ENCODE measurements at places on chromosomes 12 and 14.
A peak's percentile ranks its signal among the peaks of the same experiment; 100 is the strongest.

GRCh38 chr12:113473400-113473799 lies 1.7 kb upstream of the LHX5 start:
- no peak for DNase-seq

DNA sequence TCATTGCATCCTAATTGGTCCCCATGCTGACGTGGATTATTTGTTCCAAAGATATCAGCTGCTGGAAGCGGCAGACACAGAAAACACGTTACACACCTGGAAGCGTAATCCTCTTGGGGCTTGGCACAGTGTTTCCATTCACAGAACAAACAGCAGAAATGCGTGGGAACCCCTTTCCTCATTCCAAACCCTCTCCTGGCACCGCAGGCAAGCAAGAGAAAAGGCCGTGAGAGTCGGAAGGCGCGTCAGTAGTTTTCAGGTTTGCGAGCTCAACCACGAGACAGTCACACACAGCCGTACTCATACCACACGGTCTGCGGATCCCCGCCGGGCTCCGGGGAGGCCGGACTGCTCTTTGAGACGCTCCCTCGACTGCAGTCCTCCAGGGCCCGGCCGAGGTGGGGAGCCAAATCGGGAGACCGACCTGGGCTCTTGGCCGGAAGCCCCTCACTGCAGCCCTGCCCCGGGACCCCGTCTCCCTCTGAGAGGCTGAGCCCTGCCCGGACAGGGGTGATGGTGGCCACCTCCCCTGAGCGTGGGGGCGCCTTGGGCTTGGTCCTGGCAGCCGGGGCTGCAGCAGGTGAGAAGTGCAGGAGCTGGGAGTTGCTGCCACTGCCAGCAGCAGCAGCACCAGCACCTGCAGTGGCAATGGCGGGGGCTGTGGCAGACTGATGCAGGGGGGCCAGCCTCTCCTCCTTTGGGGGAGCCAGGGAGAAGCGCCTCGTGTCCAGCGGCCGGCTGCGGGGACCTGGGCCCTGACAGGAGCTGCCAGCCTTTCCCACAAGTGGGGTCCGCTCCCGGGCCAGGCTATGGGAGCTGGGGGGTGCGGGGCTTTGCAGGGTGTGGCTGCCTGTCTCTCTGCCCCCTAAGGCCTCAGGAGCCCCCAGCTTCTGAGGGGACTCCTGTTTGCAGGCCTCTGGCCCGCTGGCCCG lies 28.1 kb upstream of the GPR68 start:
- no peak for DNase-seq

- DNase-seq, result no peak
Observed at GRCh38 chr12:11500861-11501230, 105.5 kb upstream of the PRB2 start.

DNA sequence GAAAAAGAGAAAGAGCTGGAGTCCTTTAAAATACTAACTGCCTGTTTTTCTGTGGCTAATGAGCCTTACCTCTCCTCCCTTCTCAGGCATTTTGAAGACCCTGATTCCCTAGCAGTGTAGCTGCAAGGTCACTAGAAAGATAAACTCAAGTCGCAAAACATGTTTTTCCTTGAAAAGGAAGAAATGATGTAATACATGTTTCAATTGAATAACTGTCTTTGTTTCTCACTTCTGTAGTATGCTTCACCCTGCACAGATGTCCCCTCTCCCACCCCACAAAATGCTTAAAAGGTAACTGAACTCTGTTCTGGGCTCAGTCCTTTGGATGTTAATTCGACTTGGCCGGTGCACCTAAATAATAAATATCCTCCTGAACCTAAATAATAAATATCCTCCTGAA lies 1350.3 kb downstream of the TMEM121 start:
- DNase-seq, result no peak

GRCh38 chr12:28355161-28355560 lies 164.9 kb downstream of the CCDC91 start:
- no peak for DNase-seq

DNA sequence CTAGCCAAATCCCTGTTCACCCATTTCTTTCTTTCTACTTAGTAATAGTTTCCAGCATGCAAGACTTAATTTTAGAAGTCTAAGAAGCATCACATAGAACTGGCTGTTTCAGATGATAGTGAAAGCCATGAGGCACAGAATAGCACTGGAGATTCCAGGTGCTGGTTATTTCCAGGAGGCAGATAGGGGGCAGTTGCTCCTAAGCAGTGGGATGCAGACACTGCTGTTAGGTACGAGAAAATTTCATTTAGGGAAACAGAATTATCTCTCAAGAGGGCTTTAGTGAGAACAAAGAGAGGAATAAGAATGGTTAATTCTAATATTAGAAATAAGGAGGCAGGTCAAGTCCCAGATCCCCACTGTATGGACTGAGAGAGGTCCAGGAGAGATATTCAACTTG lies 3.6 kb upstream of the MDGA2 start:
- DNase-seq, result no peak

DNA sequence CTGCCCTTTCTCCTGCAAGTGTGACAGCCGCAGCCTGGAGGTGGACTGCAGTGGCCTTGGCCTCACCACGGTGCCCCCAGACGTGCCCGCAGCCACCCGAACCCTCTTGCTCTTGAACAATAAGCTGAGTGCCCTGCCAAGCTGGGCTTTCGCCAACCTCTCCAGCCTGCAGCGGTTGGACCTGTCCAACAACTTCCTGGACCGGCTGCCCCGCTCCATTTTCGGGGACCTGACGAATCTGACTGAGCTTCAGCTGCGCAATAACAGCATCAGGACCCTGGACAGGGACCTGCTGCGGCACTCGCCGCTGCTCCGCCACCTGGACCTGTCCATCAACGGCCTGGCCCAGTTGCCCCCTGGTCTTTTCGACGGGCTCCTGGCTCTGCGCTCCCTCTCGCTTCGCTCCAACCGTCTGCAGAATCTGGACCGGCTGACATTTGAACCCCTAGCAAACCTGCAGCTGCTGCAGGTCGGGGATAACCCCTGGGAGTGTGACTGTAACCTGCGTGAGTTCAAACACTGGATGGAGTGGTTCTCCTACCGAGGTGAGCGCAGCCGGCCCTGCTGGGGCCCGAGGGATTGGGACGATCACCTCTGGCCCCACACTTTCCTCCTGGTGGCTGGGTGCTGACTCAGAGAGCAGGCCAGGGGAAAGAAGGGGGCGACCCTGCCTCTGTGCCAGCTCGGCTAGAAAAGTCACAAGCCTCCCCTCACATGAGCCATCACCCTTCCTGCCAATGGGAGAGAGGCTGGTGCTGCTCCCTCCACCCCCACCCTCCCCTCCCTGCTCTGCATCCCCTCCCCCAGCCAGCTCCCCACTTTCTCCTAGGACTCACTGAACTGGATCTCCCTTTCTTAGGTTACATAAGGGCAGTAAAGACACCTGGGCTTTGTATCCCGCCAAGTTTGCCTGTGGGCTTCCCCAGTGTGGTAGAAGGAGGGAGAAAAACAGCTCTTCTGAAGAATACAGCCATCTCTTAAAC lies 10.9 kb downstream of the LRTM2 start:
- DNase-seq, result peak; percentile 4

DNA sequence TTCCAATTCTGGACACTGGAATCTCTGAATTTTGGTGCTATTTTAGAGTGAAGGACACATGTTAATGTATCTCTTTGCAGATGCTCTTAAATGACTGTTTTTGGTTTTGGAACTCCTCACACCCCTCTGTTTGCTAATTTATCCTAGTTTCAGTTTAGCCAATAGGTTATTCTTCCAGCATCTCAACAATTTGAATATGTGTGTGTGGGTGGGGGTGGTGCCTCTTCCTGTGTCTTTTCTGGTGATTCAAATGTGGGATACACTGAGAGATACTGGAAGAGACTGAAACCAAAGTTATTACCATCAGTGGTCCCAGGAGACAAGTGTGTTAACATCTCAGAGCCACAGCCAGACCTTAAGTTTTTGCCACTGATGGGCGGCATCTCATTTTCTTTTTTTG lies 1317.4 kb upstream of the TMEM132C start:
- DNase-seq, result no peak

DNA sequence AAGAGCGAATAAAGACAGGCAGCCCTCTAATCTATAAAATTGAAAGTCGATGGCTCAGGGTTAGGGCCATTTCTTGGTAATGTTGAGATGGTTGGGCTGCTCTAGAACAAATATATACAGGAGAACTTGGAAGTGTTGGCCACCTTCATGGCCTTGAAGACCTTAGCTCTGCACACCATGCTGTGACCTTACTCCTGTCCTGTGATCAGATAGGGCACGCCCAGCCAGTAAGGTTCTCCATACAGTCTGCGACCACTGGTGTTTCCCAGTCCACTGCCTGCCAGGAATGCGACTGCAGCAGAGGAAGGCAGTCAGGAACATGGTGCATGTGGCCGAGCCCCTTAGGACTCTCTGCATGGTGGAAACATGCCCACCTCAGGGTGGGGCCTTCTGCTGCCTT lies 73.2 kb upstream of the PSMA6 start:
- no peak for DNase-seq

DNA sequence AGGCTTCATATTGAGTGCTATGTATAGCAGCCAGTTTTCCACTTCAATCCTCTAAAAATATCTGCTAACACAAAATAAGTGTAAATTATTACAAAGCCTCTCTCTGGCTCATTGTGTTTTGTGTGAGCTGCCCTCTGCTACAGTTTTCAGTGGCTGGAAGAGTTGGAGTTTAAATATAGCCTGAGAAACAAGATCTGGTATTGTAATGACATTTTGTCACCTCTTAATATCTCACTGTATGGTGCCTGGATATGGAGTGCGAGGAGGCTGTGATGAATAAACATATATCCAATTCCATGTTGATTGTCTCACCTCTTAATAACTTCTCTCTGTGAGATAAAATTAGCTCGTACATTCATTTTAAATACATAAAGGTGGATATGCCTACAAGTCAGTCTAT lies 269.7 kb downstream of the FLRT2 start:
- DNase-seq, result no peak

GRCh38 chr12:6790496-6791150 lies 1.3 kb downstream of the CD4 start:
- DNase-seq, result no peak

- DNase-seq, result peak; percentile 48
Observed at GRCh38 chr14:100298551-100299237, 7.5 kb downstream of the SLC25A29 start.

- DNase-seq, result no peak
Observed at GRCh38 chr14:49975276-49975675, 82.4 kb downstream of the ARF6 start.

GRCh38 chr12:55901881-55902490 lies 25.7 kb downstream of the PYM1 start:
- DNase-seq, result no peak

DNA sequence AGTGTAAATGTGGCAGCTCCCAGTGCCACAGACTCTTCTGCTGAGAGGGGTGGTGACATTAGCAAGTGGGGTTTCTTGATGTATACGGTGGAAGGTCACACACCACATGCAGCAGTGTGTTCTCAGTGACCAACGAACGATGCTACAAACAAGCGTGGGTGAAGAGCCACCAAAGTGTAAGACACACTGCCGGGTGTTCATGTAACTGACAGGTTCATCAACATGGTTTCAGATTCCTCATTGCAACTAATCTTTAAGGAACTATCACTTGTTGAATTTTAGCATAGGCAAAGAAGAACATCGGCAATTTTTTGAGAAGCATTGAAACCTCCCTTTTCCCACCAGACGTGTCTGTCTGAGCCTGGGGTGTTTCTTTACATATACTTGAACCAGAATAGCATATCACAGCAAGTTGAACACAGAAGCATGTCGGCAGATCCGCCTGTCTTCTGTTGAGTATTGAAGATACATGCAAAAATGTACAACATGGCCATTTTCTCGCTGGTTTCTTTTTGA lies 58.8 kb downstream of the PPP2R5C start:
- no peak for DNase-seq

GRCh38 chr14:37254411-37254947 lies 56.7 kb downstream of the MIPOL1 start:
- no peak for DNase-seq

GRCh38 chr12:54590978-54591591 lies 2.6 kb upstream of the PPP1R1A start:
- no peak for DNase-seq

DNA sequence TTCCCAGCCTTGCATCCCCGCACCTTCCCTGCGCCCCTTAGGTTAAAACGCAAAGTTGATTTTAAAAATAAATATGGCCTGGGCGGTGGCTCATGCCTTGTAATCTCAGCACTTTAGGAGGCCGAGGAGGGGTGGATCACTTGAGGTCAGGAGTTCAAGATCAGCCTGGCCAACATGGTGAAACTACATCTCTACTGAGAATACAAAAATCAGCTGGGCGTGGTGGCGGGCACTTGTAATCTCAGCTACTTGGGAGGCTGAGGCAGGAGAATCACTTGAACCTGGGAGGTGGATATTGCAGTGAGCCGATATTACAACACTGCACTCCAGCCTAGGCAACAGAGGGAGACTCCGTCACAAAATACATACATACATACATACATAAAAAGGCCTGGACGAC lies 96.0 kb downstream of the GCH1 start:
- no peak for DNase-seq

- no peak for DNase-seq
Observed at GRCh38 chr14:37124614-37125013, 47.8 kb downstream of the SLC25A21 start.

DNA sequence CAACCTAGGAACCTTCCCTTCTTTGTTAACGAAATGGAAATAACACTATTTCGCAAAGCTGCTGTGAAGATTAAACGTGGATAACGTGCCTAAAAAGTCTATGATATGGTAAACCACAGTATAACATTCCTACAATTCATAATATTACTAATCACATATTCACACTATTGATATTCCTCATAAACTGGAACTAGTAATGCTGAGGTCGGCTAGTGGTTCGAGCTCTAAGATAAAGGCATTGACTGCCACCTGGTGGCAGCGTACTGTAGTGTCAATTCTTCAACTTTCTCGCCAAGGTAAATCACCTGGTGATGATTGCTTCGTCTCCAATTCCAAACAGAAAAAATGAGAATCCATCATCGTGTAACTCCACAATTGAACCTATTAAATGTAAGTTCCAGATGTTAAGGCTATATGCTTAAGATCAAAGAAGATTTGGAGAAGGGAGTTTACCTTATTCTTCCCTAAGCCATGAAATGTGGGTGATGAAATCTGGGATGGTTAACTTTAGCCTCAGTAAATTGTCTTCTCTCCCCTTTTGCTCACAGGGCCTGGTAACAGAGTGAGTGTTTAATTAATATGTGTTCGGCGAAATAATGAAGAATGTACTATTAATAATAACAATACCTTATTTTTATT lies 197.5 kb upstream of the TMEM132C start:
- peak; percentile 52 for DNase-seq

DNA sequence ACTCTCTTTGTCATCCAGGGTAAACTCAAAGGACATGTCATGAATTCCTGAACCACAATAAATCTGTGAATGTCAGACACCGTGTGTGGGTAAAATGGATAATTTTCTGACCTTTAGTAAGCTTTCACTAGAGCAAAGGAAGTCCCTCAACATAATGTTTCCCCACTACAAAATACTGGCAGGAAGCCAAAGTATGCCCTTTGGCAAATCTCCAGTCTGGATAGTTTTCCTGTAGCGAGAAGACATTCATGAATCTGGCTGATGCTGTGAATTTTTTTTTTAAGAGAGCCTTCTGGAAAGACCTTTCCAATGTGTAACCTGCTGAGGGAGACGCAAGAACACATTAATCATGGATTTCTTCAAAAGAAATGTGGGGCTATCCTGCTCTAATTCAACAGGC lies 389.6 kb upstream of the DDHD1 start:
- DNase-seq, result no peak

Data from glutamatergic neuron (in vitro differentiated cells).